Fibroblast of lung (primary cell): ENCODE measurements at places on chromosomes 3 and 15. TPM values are rescaled to one million over a fixed set of nuclear protein-coding genes. Genes with fewer than 3 reads are reported as not detected.

ANKRD63 gene
- not detected in 2 replicates for total RNA-seq

PCOLCE2 gene
- total RNA-seq: 6.7 and 26.3 TPM in 2 replicates

ZNF148 gene
- 33.6 and 41.3 TPM in 2 replicates for total RNA-seq

TRPM1 gene
- not detected in 2 replicates for total RNA-seq

CDAN1 gene
- 8.9 and 9.5 TPM in 2 replicates for total RNA-seq

FYTTD1 gene
- 32.6 and 44.3 TPM in 2 replicates for total RNA-seq

ERICH6 gene
- under 0.01 TPM in 1 of 2 replicates, not detected in the other for total RNA-seq

TMEM44 gene
- 9.2 and 14.9 TPM in 2 replicates for total RNA-seq

NMB gene
- total RNA-seq: 3.1 and 3.6 TPM in 2 replicates

GRCh38 chr15:70050970-70051369 lies 46.7 kb downstream of the TLE3 start:
- H3K36me3 ChIP-seq: peaks cover 37% of the 10 kb centered on the region
- no peaks in the 10 kb centered on the region for H3K27me3 ChIP-seq
- no peak overlapping the region for H3K4me3 ChIP-seq
- no peaks in the 10 kb centered on the region for H3K4me1 ChIP-seq
- no peak overlapping the region for H3K27ac ChIP-seq

GRCh38 chr3:8793242-8793641 lies 23.8 kb upstream of the OXTR start:
- no peaks in the 10 kb centered on the region for H3K36me3 ChIP-seq
- no peak overlapping the region for H3K27ac ChIP-seq
- H3K4me1 ChIP-seq: no peaks in the 10 kb centered on the region
- DNase-seq: peak; percentile 88
- H3K4me3 ChIP-seq: no peak overlapping the region
- H3K27me3 ChIP-seq: no peaks in the 10 kb centered on the region

DNA sequence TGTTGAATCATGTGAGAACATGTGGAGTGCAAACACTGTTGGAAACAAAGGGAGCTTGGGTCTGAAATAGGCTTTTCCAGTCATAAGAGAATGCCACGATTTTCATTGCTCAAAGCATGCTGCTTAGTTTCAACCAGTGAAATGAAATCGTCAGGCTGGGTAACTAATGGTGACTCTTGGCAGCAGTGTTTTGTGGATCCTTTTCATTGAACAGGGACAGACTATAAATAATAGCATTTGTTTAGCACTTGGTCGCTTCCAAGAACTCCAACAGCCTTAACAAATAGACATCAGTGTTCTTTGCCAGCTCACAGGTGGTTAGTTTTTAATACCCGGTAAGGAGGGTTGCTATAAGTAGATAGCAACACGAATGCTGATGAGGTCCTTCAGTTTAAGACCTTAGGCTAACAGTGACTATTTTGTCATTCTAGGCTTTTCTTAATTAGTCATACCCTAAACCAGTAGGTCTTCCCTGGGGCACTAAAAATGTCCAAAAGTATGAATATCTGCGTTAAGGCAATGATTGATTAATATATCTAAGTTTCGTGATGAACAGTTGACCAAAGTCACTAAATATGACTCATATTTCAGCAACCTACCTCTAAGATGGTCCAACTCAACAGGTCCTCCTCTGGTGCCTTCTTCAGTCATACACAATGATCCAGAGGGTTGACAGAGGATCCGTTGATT lies 15.8 kb downstream of the TP63 start:
- no peak overlapping the region for H3K27ac ChIP-seq
- no peaks in the 10 kb centered on the region for H3K4me1 ChIP-seq
- no peak overlapping the region for H3K4me3 ChIP-seq
- no peaks in the 10 kb centered on the region for H3K27me3 ChIP-seq
- no peaks in the 10 kb centered on the region for H3K36me3 ChIP-seq

GRCh38 chr3:54988302-54988837 lies 60.5 kb upstream of the LRTM1 start:
- no peak overlapping the region for H3K27ac ChIP-seq
- H3K4me1 ChIP-seq: peaks cover 3% of the 10 kb centered on the region
- H3K4me3 ChIP-seq: no peak overlapping the region

DNA sequence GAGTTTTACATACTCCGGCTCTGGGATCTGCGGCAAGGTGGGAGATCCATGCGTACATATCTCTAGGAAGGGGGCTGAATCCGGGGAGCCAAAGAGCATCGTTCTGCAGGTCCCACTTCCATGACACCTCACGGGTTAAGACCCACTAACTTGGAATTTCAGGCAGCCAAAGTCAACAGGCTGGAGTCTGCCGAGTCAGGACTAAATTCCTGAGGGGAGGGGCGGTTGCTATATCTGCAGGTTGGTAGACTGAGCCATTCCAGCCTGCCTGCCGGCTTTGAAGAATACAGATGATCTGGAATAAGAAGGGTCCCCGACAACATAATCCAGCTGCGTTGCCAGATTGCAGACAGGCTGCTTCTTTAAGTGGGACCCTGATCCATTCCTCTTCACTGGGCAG lies 65.4 kb upstream of the PEX5L start:
- no peak for DNase-seq
- H3K4me1 ChIP-seq: no peaks in the 10 kb centered on the region
- H3K4me3 ChIP-seq: no peak overlapping the region
- H3K36me3 ChIP-seq: no peaks in the 10 kb centered on the region
- H3K27me3 ChIP-seq: no peaks in the 10 kb centered on the region

- DNase-seq: peak; percentile 87
- H3K36me3 ChIP-seq: no peaks in the 10 kb centered on the region
- no peak overlapping the region for H3K27ac ChIP-seq
- H3K4me1 ChIP-seq: no peaks in the 10 kb centered on the region
- no peaks in the 10 kb centered on the region for H3K27me3 ChIP-seq
Observed at GRCh38 chr3:24060055-24060454, 115.0 kb downstream of the NR1D2 start.

- DNase-seq: no peak
- H3K36me3 ChIP-seq: no peaks in the 10 kb centered on the region
- H3K4me3 ChIP-seq: no peak overlapping the region
- H3K27ac ChIP-seq: no peak overlapping the region
- no peaks in the 10 kb centered on the region for H3K4me1 ChIP-seq
- no peaks in the 10 kb centered on the region for H3K27me3 ChIP-seq
Observed at GRCh38 chr3:60308808-60309207, 942.4 kb downstream of the FHIT start.

DNA sequence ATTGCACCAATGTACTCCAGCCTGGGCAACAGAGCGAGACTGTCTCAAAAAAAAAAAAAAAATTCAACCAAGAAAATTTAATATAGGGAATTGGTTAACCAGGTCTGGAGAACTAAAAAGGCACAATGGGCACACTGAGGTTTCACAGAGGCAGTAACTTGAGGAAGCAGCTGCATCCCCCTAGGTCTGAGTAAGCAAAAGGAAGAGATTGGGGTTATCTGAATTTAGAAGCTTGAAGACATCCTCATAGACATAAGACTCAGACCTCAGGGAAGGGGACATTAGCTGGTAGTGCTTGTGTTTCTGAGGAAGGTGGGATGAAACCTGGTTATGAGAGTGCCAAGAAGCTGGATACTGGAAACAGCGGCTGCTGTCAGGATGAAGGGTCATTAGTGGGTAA lies 50.1 kb upstream of the LEKR1 start:
- H3K36me3 ChIP-seq: no peaks in the 10 kb centered on the region
- H3K4me3 ChIP-seq: no peak overlapping the region
- H3K27ac ChIP-seq: no peak overlapping the region
- H3K27me3 ChIP-seq: no peaks in the 10 kb centered on the region

DNA sequence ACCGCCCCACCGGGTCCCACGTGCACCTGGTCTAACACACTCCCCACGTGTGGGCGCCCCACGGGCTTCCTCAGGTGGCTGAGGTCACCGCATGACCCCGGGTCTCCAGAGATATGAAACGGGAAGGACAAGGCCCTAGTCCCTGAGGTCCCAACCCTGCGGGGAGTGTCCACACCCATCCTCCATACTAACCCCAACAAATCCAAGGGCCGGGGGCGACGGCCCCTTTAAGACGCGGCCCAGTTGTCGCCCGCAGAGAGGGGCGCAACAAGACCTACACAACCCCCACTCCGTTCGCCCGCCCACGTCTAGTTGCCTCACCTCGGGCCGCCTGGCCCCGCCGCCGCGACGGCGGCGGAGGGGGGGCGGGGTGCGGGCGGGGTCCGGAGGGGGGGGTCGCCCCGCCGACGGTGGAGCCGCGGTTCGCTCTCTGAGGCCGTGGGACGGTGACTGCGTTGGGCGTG lies 396 bp downstream of the INO80 start:
- no peaks in the 10 kb centered on the region for H3K27me3 ChIP-seq
- H3K36me3 ChIP-seq: no peaks in the 10 kb centered on the region
- peak; percentile 59 for DNase-seq
- H3K4me1 ChIP-seq: peaks cover 3% of the 10 kb centered on the region
- peak overlapping the region; percentile 78 for H3K4me3 ChIP-seq

GRCh38 chr3:9396301-9396631 lies 1.1 kb upstream of the SETD5 start:
- peaks cover 5% of the 10 kb centered on the region for H3K4me1 ChIP-seq
- peak; percentile 99 for DNase-seq
- peaks cover 5% of the 10 kb centered on the region for H3K36me3 ChIP-seq
- H3K27me3 ChIP-seq: no peaks in the 10 kb centered on the region
- H3K4me3 ChIP-seq: peak overlapping the region; percentile 67
- H3K27ac ChIP-seq: peak overlapping the region; percentile 91

- H3K36me3 ChIP-seq: no peaks in the 10 kb centered on the region
- H3K4me1 ChIP-seq: no peaks in the 10 kb centered on the region
- no peak overlapping the region for H3K27ac ChIP-seq
- no peak for DNase-seq
- no peak overlapping the region for H3K4me3 ChIP-seq
Observed at GRCh38 chr3:108494906-108495531, 15.4 kb downstream of the MYH15 start.

DNA sequence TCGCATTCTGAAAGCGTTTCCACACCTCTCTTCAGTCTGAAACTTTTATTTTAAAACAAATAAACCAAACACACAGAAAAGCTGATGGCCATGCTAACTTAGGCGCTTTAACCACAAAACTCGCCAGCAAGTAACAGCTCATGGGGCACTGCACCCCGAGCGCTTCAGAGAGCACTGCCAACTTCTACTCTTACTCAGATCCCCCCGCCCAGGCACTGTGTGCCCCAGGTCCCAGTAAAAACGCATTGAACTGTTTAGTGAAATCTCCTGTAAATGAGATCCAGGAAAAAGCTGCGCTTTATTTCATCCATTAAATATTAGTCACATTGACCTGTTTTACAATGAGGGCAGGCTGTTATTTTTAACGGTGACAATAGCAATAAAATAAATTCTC lies 99.7 kb downstream of the LRIG1 start:
- peaks cover 20% of the 10 kb centered on the region for H3K4me1 ChIP-seq
- peak; percentile 34 for DNase-seq
- peaks cover 8% of the 10 kb centered on the region for H3K36me3 ChIP-seq
- H3K27me3 ChIP-seq: no peaks in the 10 kb centered on the region

- peak overlapping the region; percentile 73 for H3K4me3 ChIP-seq
- no peaks in the 10 kb centered on the region for H3K4me1 ChIP-seq
- DNase-seq: peak; percentile 62
Observed at GRCh38 chr3:33717616-33717865, 513 bp downstream of the CLASP2 start.

- H3K27ac ChIP-seq: no peak overlapping the region
- H3K4me3 ChIP-seq: no peak overlapping the region
- DNase-seq: no peak
- H3K36me3 ChIP-seq: no peaks in the 10 kb centered on the region
- H3K27me3 ChIP-seq: no peaks in the 10 kb centered on the region
- H3K4me1 ChIP-seq: no peaks in the 10 kb centered on the region
Observed at GRCh38 chr3:189869165-189869564, 238.0 kb downstream of the TP63 start.

- H3K36me3 ChIP-seq: no peaks in the 10 kb centered on the region
- H3K4me3 ChIP-seq: no peak overlapping the region
- H3K27ac ChIP-seq: no peak overlapping the region
- no peak for DNase-seq
- no peaks in the 10 kb centered on the region for H3K4me1 ChIP-seq
Observed at GRCh38 chr3:12278566-12278965, 10.3 kb upstream of the PPARG start.

GRCh38 chr3:141126661-141127343 lies 75.7 kb downstream of the SPSB4 start:
- no peaks in the 10 kb centered on the region for H3K36me3 ChIP-seq
- DNase-seq: no peak
- no peak overlapping the region for H3K4me3 ChIP-seq
- no peaks in the 10 kb centered on the region for H3K27me3 ChIP-seq

GRCh38 chr3:120762615-120763014 lies 20.1 kb downstream of the GTF2E1 start:
- no peaks in the 10 kb centered on the region for H3K4me1 ChIP-seq
- H3K36me3 ChIP-seq: no peaks in the 10 kb centered on the region
- DNase-seq: peak; percentile 58
- no peak overlapping the region for H3K4me3 ChIP-seq

DNA sequence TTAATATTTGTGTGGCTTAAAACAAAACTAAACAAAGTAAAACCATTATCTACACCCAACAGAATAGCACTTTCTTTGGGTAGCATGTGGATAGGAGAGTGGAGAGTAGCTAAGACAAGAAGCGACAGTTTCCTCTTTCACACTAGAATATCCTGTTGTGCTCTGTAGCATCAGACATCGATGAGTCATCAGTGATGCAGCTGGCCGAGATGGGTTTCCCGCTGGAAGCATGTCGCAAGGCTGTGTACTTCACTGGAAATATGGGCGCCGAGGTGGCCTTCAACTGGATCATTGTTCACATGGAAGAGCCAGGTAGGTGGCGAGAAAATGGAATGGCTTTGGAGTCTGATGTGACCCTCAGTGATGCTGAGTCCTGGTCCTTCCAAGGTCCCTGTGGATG lies 108.1 kb downstream of the USP13 start:
- H3K36me3 ChIP-seq: no peaks in the 10 kb centered on the region
- DNase-seq: peak; percentile 74
- no peak overlapping the region for H3K4me3 ChIP-seq
- H3K27ac ChIP-seq: no peak overlapping the region

DNA sequence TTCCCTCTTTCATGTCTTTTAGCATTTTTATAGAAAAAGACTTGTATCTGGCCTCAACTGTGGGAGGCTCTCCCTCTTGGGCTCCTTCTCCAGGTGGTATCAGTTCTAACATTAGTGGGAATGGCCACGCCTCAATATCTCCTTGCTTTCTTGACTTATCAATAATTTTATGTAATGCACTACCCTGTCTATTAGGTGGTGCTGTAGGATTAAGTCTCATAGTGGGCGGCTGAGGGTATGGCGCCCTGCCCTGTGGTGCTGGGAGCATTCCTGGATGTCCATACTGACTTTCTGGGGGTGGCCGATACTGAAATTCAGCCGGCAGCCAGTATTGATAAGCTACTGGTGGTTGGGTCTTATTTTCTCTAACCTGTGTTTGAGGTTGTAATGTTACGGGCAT lies 8.7 kb upstream of the RPUSD3 start:
- H3K4me1 ChIP-seq: no peaks in the 10 kb centered on the region
- no peak for DNase-seq
- no peak overlapping the region for H3K4me3 ChIP-seq

DNA sequence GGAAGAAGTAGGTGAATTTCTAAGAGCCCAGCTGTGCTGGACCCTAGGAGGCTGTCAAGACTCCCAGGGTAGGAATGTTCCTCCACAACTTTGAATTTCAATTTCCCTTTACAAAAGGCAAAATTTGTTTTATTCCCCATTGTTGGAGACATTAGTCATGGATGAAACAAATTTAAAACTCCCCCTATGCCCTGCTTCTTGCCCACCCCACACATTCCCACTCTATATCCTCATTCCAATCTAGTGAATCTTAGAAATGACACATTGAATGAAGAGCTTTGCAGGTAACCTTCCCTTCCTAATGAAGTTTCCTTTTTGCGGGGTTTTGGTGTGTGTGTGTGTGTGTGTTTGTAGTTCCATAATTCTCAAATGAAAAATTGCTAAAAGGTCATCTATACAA lies 72.6 kb downstream of the CCNL1 start:
- H3K27ac ChIP-seq: peak overlapping the region; percentile 96
- no peaks in the 10 kb centered on the region for H3K27me3 ChIP-seq
- no peaks in the 10 kb centered on the region for H3K36me3 ChIP-seq
- peak; percentile 62 for DNase-seq
- H3K4me1 ChIP-seq: peaks cover 24% of the 10 kb centered on the region
- peak overlapping the region; percentile 64 for H3K4me3 ChIP-seq
